Left ventricle myocardium superior (tissue), 1 donor: ENCODE measurements at places on chromosomes 11 and 22.
A peak's percentile ranks its signal among the peaks of the same experiment; 100 is the strongest.

GRCh38 chr11:34205326-34206035 lies 100.1 kb downstream of the NAT10 start:
- no peak for DNase-seq

DNA sequence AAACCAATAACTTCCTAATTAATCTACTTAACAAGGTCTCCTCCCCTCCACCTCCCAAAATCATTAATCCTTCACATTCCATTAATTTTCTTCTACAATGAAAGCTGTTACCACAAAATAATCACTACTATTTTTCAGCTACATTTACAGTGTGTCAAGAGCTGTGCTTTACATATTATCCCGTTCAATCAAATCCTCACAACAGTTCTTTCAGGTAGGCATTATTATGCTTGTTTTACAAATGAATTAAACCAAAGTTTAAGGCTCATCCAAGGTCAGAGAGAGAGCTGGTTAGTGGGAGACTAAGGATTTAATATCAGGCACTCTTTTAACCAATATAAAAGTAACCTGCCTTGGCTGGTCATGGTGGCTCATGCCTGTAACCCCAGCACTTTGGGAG lies 107.4 kb downstream of the SIK3 start:
- DNase-seq, result no peak

DNA sequence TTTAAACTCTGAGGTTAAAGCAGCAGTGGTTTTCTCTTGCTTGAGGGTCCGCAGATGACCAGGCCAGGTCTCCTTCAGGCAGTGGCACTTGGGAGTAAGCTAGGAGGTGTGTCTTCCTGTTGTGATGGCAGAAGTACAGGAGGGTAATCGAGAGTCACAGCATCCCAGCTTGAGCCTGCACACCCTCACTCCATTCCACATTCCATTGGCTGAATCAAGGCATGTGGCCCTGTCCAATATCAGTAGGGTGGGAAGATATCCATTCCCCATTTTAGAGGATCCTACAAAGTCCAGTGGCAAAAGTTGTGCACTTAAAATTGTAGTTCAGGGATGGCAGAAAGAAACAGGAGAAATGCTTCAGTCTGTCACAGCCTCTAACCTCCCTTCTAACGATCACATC lies 23.3 kb downstream of the OSBP2 start:
- no peak for DNase-seq

- DNase-seq, result no peak
Measured at GRCh38 chr11:42407341-42407740, 904.5 kb upstream of the API5 start.

- DNase-seq, result no peak
Measured at GRCh38 chr11:122746050-122746478, 90.5 kb downstream of the UBASH3B start.

DNA sequence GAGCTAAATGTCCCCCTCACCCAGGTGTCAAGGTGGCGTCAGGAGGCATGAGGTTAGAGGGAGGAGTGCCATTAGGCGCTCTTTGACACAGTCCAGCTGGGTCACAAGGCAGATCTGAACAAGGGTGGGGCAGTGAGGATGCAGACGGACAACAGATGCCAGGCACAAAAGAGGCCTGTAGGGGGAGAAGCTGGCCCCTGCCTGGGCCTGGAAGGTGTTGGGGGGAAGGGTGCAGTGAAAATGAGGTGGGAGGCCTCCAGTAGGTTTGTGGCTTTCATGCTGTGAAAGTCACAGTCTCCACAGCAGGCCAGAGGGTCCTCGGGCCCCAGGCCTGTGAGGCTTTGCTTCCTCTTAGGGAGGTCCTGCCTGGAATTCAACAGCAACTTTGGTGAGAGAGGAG lies 85.0 kb upstream of the PLET1 start:
- no peak for DNase-seq

GRCh38 chr22:44729391-44730021 lies 22.9 kb upstream of the ARHGAP8 start:
- peak; percentile 79 for DNase-seq

DNA sequence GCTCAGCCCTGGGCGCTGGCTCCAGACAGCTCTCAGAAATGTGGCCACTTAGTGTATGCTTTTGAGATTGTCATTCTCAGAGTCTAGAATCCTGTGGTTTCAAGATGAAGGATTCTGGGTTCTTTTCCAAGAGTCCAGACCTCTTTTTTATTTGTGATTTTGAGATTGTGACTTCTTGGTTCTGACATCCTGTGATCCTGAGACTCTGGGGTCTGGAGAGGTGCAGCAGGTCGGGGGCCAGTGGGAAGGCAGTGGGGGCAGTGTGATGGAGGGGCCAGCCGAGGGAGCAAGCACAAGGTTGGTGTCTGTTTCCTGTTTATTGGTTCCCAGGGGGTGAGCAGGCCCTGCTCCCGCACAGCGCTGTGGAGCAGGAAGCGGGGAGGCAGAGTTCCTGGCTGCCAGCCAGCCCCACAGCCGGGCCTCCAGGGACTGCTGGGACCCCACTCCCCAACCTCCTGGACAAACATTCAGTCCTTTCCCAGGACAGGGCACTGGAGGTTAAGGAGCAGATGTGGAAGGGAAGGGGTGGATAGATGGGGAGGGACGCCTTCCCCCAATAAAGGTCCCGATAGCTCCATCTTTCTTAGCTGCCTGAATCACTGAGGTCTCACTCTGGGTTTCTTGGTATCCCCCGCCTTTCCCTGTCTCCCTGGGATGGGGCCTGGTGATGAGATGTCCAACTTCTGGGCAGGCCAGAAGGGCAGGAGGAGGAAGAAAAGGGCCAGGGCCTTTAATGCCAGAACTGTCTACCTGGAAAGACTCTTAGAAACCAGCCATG lies 13.7 kb downstream of the ARHGEF17 start:
- DNase-seq, result peak; percentile 85
